LHCN-M2 (cell line): ENCODE measurements at places on chromosomes 4 and X. TPM values are rescaled to one million over a fixed set of nuclear protein-coding genes. Genes with fewer than 3 reads are reported as not detected.

STS gene
- 7.9 and 10.0 TPM in 2 replicates for total RNA-seq

TLR3 gene
- 4.9 and 5.4 TPM in 2 replicates for total RNA-seq

GNRHR gene
- not detected in 2 replicates for total RNA-seq

GAGE12F gene
- not detected in 2 replicates for total RNA-seq

PABPC4L gene
- total RNA-seq, result 0.75 and 0.90 TPM in 2 replicates
